HFFc6 (cell line): ENCODE measurements at places on chromosomes 4 and X.

GRCh38 chr4:52657618-52658501, 1.2 kb downstream of the USP46 start:
- peak; percentile 32 for DNase-seq

GRCh38 chr4:76486588-76487276, 51.7 kb downstream of the SHROOM3 start:
- no peak for DNase-seq

DNA sequence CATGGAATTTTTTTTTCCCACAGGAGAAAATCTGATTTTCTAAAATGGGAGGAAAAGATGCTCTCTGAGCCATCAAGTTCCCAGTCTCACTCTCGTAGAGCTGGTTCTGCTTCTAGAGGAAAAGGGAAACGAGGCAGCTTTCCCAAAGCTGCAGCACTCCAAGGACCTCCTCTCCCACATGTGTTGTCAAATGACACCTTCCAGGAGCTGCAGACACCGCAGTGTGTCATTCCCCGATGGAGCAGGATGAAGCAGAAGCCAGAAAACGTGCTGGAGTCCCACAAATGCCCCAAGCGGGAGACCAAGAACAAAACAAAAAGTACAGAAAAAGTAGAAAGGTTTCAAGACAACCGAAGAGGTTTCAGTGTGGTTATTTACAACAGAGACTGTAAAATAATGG, 348.1 kb downstream of the ARHGAP10 start:
- DNase-seq, result no peak

- no peak for DNase-seq
Observed at GRCh38 chrX:85114776-85115175, 111.1 kb downstream of the APOOL start.

DNA sequence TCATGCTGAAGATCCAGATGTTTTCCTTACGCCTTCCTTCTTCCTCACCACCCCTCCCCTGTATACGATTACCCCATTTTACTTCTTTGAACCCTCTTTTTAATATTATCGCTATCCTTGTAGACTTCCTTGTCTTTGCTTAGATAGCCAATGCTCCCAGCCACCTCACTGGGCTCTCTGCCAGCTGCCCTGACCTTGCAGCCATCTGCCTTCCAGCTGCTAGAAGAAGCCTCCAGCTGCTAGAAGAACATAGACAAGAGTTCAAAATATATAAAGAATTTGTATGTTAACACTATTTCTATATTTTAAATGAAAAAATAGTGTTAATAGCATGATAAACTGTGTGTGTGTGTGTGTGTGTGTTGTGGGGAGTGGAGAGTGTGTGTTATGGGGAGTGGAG, 374.7 kb downstream of the ANKRD50 start:
- no peak for DNase-seq

GRCh38 chr4:41539711-41540110, 1.8 kb downstream of the LIMCH1 start:
- DNase-seq, result no peak

DNA sequence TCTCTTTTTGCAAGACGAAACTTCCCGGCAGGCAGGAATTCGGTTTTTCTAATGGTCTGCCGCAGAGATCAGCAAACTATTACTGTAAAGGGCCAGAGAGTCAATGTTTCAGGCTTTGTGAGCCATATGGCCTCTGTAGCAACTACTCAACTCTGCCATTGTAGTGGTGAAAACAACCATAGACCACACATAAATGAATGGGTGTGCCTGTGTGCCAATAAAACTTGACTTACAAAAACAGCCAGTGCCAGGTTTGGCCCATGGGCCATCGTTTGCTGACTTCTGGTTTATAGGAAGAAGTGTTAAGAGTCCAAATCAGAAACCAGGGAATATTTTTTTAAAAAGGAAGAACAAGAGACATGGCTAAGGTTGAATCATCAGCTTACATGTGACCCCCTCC, 163.0 kb downstream of the SH3KBP1 start:
- no peak for DNase-seq

- no peak for DNase-seq
Observed at GRCh38 chr4:66591968-66592367, 921.7 kb upstream of the EPHA5 start.

DNA sequence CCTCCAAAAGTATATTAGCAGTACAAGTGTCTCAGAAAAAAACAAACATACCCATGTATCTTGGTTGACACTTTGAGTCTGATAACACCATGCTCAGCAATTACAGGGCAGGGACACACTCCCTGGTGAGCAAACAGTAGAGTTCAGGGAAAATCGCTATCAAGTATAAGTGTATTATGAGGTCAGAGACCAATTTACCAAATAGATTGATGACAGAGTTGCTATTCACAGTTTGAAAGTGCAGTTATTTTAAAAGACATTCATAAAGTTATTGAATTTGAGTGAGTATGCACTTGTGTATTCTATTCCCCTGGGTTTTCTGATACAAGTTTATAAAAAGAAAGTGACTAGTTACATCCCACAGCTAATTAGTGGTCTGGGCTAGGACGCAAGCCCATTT, 10.2 kb upstream of the LONRF3 start:
- no peak for DNase-seq

DNA sequence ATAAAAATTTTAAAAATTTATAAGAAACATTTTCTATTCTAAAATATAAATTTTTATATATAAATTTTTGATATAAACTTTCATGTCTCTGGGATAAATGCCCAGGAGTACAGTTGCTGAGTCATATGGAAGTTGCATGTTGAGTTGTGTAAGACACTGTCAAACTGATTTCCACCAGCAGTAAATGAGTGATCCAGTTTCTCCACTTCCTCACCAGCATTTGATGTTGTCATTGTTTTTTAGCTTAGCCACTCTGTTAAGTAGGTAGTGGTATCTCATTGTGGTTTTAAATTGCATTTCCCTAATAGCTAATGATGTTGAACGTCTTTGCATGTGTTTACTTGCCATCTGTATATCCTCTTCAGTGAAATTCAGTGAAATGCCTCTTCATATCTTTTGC, 66.5 kb downstream of the MAMLD1 start:
- DNase-seq, result peak; percentile 47

GRCh38 chr4:180811556-180811955, 1431.6 kb upstream of the TENM3 start:
- no peak for DNase-seq

- no peak for DNase-seq
Observed at GRCh38 chr4:104726002-104726401, 231.3 kb upstream of the CXXC4 start.

DNA sequence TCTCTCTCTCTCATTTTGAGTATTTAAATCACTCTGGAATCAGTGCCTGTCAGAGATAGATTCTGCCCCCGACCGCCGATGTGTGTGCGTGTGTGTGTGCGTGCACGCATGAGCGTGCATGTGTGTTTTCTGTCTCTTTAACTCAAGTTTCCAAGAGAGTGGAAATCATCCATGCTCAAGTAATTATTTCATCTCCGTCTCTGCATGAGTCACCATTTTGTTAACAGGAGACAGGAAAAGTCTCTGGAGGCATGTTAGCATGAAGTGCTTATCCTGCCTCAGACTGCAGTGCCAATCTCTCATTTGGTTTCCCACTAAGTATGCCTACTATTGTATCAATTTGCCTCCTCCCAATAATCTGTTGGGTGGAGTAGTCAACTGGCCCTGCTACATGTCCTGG, 182.9 kb upstream of the NHS start:
- DNase-seq, result no peak

DNA sequence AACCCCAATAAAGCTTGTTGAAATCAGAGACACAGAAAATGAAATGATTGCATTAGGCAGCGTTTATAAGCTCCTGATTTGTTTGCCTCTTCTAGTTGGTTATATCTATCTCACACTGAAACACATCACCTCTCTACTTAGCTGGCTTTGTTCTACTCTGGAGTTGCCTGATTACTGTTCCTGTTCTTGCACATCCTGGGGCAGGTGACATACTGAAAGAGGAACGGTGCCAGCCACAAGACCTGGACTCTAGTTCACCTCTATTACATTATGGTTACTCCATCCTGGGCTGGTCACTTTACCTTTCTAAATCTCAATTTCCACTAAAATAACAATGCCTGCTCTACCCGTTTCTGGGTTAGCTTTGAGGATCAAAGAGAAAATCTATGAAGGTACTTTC, 47.9 kb downstream of the TRIM2 start:
- DNase-seq, result no peak

DNA sequence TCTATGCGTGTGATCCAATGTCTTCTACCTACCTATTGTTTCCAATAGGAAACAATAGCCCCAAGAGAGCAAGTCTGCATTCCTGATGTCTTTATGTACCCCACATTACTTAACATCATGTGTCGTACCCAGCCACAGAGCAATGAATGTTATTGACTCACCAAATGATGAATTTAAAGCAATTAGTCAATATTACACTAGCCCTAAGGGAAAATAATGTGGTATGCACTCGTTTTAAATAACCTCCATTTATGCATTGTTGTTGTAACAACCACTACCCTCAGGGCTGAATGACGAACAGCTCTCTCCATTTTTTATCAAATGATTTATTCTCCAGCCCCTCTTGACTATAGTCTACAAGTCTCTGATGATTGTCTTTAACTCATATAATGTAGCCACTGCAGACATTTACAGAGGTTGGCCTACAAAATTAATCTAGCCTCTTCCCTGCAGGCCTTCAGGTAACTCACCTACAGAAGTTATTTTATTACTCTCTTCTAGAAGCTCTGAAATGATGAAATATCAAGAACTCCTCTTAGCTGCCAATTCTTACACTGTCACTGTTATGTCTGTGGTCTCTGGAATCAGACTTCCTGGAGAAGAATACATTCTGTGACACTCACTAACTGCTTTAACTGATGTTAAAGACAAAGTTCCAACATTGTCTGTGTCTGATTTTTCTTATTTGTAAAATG, 601.7 kb upstream of the GRIA3 start:
- DNase-seq, result peak; percentile 69

DNA sequence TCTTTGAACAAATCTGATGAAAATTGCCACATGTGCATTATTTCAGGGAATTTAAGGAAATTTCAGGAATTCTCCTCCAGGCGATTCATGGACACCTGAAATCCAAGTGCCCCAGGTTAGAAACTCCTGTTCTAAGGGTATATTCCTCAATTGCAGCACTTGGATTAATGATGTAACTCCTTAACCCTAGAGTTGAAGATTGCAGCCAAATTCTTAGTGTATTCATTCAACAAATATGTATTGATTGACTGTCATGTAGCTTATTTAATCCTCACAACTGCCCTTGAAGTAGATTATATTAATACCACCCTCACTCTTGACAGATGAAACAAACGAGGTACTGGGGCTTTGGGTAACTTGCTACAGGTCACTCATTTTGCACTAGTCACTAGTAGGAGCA, 11.3 kb downstream of the CETN2 start:
- DNase-seq, result no peak

DNA sequence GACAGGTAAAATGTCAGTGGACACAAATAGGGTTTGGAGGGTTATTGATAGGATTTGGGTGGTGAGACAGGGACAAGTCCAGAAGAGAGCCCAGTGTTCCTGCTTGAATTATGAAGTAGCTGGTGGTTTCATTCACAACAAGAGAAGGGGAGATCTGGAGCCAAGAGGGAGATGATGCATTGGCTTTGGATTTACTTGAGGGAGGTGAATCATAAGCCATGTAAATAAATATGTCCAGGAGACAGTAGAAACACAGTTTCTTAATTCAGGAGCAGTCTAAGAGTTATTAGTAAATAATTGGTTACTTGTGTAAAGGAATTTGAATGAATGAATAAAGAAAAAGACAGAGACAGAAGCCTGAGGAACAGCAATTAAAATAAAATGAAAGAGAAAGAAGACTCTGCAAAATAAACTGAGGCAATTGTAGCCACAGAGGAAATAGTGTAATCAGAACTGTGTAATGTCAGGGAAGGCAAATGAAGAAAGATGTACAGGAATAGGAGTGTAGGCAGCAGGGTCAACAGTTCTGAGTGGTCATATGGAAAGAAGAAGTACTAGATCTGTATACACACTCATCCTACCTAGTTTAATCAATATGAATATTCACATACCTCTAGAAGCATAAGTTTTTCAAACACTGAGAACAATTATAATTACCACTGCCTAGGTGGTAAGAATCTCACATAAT, 50.2 kb upstream of the CXCL8 start:
- peak; percentile 43 for DNase-seq

DNA sequence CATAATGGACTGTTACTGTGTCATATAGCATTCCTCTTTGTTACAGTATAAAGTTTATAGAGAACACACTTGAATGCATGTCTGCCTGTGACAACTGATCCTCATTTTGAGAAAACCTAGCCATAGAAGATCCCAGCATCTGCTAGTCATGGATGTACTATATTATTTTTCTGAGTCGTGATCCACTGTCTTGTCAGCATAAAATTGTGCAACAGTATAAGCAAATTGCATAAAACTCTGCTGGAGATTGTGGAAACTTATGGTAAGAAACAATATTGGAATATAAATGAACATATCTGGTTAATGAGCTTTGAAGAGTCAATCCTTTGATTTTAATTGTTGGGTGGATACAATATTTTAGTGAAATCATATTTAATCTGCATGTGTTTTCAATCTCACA, 3.6 kb downstream of the NEIL3 start:
- DNase-seq, result no peak

DNA sequence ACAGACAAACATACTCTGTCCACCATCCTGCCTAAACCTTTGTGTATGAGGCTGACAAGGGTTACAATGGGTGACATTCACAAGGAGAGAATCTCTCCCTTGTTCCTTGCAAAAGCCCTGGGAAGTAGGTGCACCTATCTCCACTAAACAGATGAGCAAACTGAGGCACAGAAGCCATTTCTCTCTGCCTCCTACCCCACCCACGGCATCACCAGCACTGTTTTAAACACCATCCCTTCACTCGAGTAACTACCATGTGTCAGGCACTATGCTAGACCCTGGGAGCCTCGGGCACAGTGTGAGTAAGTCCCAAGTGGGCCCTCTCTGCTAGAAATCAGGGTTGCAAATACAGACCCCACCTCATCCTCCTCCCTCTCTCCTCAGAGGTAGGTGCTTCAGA, 899 bp downstream of the LYAR start:
- DNase-seq, result no peak

GRCh38 chr4:80578001-80578400, 242.5 kb downstream of the CFAP299 start:
- DNase-seq, result no peak

DNA sequence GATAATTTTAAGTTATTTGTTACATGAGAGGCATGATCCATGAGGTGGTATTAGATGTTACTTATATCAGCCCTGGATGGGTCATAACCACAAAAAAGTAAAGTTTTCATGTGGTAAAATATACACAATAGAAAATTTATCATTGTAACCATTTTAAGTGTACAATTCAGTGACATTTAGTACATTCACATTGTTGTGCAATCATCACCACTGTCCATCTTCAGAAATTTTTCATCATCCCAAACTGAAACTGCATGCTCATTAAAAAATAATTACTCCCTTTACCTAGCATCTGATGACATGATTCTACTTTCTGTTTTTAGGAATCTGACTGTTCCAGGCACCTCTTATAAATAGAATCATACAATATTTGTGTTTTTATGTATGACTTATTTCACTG, 11.2 kb downstream of the GK2 start:
- no peak for DNase-seq

DNA sequence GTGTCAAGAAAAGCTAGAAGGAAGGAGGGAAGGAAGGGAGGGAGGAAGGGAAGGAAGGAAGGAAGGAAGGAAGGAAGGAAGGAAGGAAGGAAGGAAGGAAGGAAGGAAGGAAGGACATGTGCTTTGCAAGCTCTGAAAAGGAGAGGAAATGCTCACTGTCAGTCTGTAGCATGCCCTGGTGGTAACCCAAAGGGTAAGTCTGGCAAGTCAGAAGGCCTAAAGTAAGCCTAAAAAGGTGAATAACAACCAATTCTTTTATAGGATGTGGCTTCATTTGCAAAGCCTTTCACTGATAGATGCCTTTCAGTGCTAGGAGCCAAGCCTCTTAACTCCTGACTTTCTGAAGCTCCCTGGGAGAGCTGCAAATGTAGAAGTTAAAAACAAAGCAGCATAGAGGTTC, 542.6 kb downstream of the CFAP47 start:
- DNase-seq, result no peak
